ENCODE measurements at places on chromosomes 3 and 15. TPM values are rescaled to one million over a fixed set of nuclear protein-coding genes. Genes with fewer than 3 reads are reported as not detected.

The SPINT1 gene
- total RNA-seq: 4.5 TPM

The PLEKHO2 gene
- total RNA-seq: 34.7 TPM

The FGD5 gene
- not detected for total RNA-seq

The SLC28A1 gene
- total RNA-seq: not detected

The UQCC5 gene
- 5.0 TPM for total RNA-seq

The TMEM212 gene
- not detected for total RNA-seq

The TRH gene
- total RNA-seq: not detected

The CLEC3B gene
- total RNA-seq: 1.0 TPM

The RPN1 gene
- total RNA-seq: 214 TPM

The IL5RA gene
- not detected for total RNA-seq

The GPR15 gene
- 30.4 TPM for total RNA-seq

The SLC35G2 gene
- 0.80 TPM for total RNA-seq

The CSPG5 gene
- 0.49 TPM for total RNA-seq

The RPP25 gene
- 6.0 TPM for total RNA-seq

The USF3 gene
- 20.1 TPM for total RNA-seq

The IL17RB gene
- 2.3 TPM for total RNA-seq

The ARNT2 gene
- not detected for total RNA-seq

The STAC gene
- not detected for total RNA-seq

The GNAT1 gene
- total RNA-seq: not detected

The VGLL3 gene
- not detected for total RNA-seq

The ADGRG7 gene
- total RNA-seq: not detected

The RARB gene
- not detected for total RNA-seq

The PYGO1 gene
- not detected for total RNA-seq

The LRRC15 gene
- not detected for total RNA-seq

The ZBBX gene
- not detected for total RNA-seq

The P2RY14 gene
- total RNA-seq: 17.8 TPM

The CCDC39 gene
- not detected for total RNA-seq

The MST1R gene
- 4.8 TPM for total RNA-seq

The INTS14 gene
- 42.1 TPM for total RNA-seq

The BNC1 gene
- not detected for total RNA-seq

The CHRM5 gene
- not detected for total RNA-seq

The TEX55 gene
- total RNA-seq: not detected

The C3orf49 gene
- total RNA-seq: not detected

The RPUSD2 gene
- total RNA-seq: 13.0 TPM

The P3H2 gene
- not detected for total RNA-seq

The SGO1 gene
- 24.0 TPM for total RNA-seq

The GMPS gene
- total RNA-seq: 75.2 TPM

The PRICKLE2 gene
- total RNA-seq: not detected

The CGNL1 gene
- not detected for total RNA-seq

The SLC28A2 gene
- not detected for total RNA-seq

The PRR23E gene
- total RNA-seq: not detected

The PLA2G4E gene
- not detected for total RNA-seq

The CDHR4 gene
- total RNA-seq: 0.22 TPM

The TF gene
- total RNA-seq: 0.22 TPM

The NR2E3 gene
- total RNA-seq: not detected

The ZFAND6 gene
- 59.2 TPM for total RNA-seq

The VWA5B2 gene
- total RNA-seq: not detected

The SPTBN5 gene
- 4.7 TPM for total RNA-seq

The RBPMS2 gene
- total RNA-seq: not detected
